Activated naive CD4-positive, alpha-beta T cell treated with anti-CD3 and anti-CD28 coated beads, Interleukin-2, amount 10 ng/mL, durations not matched to agents 7 days and 5 days (primary cell): ENCODE measurements at places on chromosomes 6 and 20.

- no peak overlapping the region for H3K27ac ChIP-seq
- H3K4me3 ChIP-seq, result no peak overlapping the region
- H3K36me3 ChIP-seq, result no peaks in the 10 kb centered on the region
- H3K4me1 ChIP-seq, result no peaks in the 10 kb centered on the region
- no peak for DNase-seq
- H3K27me3 ChIP-seq, result no peaks in the 10 kb centered on the region
These were observed 157.9 kb downstream of the RFX6 start for GRCh38 chr6:117034971-117035370.

DNA sequence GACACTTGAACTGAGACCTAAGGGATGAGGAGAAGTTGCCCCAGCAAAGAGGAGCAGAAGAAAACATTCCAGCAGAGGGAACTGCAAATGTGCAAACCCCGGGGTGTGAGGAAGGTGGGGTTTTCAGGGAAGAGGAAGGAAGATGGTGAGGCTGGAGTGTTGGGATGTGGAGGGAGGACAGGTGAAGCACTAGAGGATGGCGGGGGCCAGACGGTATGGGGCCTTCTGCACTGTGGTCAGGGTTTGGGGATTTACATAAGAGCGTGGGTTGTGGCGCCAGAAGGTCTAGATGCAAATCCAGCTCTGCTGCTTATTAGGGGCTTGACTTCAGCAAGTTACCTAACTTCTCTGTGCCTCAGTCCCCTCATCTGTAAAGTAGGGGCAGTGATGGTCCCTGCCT is 16.0 kb downstream of the DLGAP4 start:
- DNase-seq, result no peak
- no peaks in the 10 kb centered on the region for H3K4me1 ChIP-seq
- H3K4me3 ChIP-seq, result no peak overlapping the region
- H3K36me3 ChIP-seq, result no peaks in the 10 kb centered on the region
- H3K27me3 ChIP-seq, result peaks cover 8% of the 10 kb centered on the region

DNA sequence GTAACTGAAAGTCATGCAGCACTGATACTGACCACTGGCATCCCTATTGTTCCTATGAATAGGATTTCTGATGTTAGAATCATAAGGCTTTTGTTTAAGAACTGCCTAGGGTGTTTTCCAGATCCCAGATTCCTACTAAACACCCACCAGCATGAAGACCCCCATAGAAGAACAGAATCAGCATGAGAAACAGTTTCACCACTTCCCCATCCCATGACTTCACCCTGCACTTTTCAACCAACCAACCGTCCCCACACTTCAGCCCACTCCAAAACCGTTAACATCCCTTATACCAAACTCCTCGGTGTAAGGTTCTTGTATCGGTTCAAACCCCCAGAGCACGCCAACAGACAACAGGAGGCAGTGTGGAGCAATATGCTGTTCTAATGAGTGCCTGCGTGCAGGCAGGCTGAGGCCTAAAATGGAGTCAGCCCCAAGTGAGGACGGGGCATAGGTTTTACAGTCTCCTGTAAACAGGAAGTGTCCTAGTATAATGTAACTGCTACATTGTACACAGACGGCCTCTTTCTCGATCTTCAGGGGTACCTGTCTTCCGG is 11.4 kb upstream of the SSTR4 start:
- H3K4me1 ChIP-seq, result no peaks in the 10 kb centered on the region
- H3K4me3 ChIP-seq, result no peak overlapping the region
- no peak overlapping the region for H3K27ac ChIP-seq
- no peak for DNase-seq
- no peaks in the 10 kb centered on the region for H3K27me3 ChIP-seq

GRCh38 chr20:23419995-23420901 is 1.0 kb downstream of the NAPB start:
- peaks cover 58% of the 10 kb centered on the region for H3K4me1 ChIP-seq
- peak; percentile 63 for DNase-seq
- peaks cover 5% of the 10 kb centered on the region for H3K36me3 ChIP-seq
- H3K27ac ChIP-seq, result peak overlapping the region; percentile 93
- peaks cover 19% of the 10 kb centered on the region for H3K27me3 ChIP-seq
- peak overlapping the region; percentile 84 for H3K4me3 ChIP-seq

DNA sequence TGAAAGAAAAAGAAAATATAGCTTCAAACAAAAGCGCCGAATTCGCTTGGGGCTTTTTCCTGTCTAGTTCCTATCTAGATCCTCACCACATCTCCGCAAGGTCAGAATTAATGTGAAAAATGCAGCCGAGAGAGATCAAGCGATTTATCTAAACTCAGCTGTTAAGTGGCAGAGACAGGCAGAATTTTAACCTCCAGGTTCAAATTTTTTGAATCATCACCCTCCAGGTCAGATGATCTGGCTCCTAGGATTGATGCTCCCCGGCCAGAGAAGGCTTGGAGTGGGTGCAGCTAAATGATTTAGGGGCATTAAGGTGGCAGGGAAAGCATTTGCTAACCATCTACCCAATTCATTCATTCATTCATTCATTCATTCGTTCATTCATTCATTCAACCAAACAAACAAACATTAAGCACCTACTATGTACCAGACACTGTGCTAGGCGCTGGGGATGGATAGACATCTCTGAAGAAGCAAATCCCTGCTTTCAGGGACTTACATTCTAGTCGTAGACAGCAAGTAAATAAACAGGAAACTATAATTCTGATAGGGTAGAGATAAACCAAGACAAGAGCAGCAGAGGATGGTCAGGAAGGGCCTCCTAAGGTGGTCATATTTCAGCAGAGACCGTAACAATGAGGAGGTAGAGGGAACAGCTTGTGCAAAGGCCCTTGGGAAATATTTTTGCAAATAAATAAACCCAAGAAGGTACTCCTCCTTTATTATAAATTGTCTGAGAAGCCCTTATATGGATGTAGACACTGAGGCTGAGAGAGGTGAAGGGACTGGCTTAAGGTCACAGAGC is 672 bp upstream of the UBE2V1 start:
- peaks cover 23% of the 10 kb centered on the region for H3K36me3 ChIP-seq
- H3K4me3 ChIP-seq, result peak overlapping the region; percentile 89
- no peak for DNase-seq
- H3K4me1 ChIP-seq, result peaks cover 72% of the 10 kb centered on the region
- peak overlapping the region; percentile 96 for H3K27ac ChIP-seq

GRCh38 chr6:62452586-62452985 is 166.6 kb upstream of the KHDRBS2 start:
- no peak overlapping the region for H3K4me3 ChIP-seq
- H3K27ac ChIP-seq, result no peak overlapping the region
- no peak for DNase-seq
- no peaks in the 10 kb centered on the region for H3K4me1 ChIP-seq
- no peaks in the 10 kb centered on the region for H3K27me3 ChIP-seq

- H3K4me1 ChIP-seq, result peaks cover 12% of the 10 kb centered on the region
- no peak overlapping the region for H3K4me3 ChIP-seq
- DNase-seq, result no peak
- no peak overlapping the region for H3K27ac ChIP-seq
- peaks cover 8% of the 10 kb centered on the region for H3K27me3 ChIP-seq
These were observed 21.0 kb upstream of the STX16 start for GRCh38 chr20:58630063-58630462.

- H3K27me3 ChIP-seq, result no peaks in the 10 kb centered on the region
- no peaks in the 10 kb centered on the region for H3K4me1 ChIP-seq
- no peaks in the 10 kb centered on the region for H3K36me3 ChIP-seq
- H3K27ac ChIP-seq, result no peak overlapping the region
- no peak overlapping the region for H3K4me3 ChIP-seq
- no peak for DNase-seq
These were observed 206.0 kb upstream of the MARCKS start for GRCh38 chr6:113651120-113651519.

- no peak for DNase-seq
- no peak overlapping the region for H3K27ac ChIP-seq
- H3K4me1 ChIP-seq, result no peaks in the 10 kb centered on the region
- no peaks in the 10 kb centered on the region for H3K36me3 ChIP-seq
- peaks cover 3% of the 10 kb centered on the region for H3K27me3 ChIP-seq
These were observed 53.8 kb upstream of the MTRF1L start for GRCh38 chr6:153056308-153056707.

GRCh38 chr20:33567949-33568348 is 78.1 kb downstream of the CBFA2T2 start:
- DNase-seq, result no peak
- H3K4me3 ChIP-seq, result no peak overlapping the region
- no peak overlapping the region for H3K27ac ChIP-seq

- H3K4me3 ChIP-seq, result no peak overlapping the region
- H3K36me3 ChIP-seq, result no peaks in the 10 kb centered on the region
- peaks cover 3% of the 10 kb centered on the region for H3K4me1 ChIP-seq
These were observed 69.2 kb downstream of the THBS2 start for GRCh38 chr6:169184419-169184818.

DNA sequence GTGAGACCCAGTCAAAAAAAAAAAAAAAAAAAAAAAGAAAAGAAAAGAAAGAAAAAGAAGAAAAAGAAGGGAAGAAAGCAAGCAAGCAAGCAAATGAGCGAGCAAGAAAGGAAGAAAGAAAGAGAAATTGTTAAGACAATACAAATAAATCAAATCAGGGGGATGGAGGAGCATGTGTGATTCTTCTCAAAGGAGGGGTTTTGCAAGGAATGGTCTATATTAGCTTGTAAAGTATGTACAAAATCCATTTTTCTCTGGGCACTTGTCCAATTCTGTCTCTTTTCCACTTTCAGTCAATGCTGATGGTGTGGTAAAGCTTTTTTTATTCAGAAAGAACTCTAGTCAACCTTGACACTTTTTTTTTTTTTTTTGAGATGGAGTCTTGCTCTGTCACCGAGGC is 133.7 kb upstream of the TNFAIP3 start:
- no peak for DNase-seq
- no peak overlapping the region for H3K4me3 ChIP-seq
- peaks cover 17% of the 10 kb centered on the region for H3K27me3 ChIP-seq
- H3K36me3 ChIP-seq, result no peaks in the 10 kb centered on the region
- H3K4me1 ChIP-seq, result peaks cover 13% of the 10 kb centered on the region

GRCh38 chr20:40843251-40843650 is 154.2 kb upstream of the MAFB start:
- no peaks in the 10 kb centered on the region for H3K36me3 ChIP-seq
- H3K4me1 ChIP-seq, result no peaks in the 10 kb centered on the region
- H3K27me3 ChIP-seq, result peaks cover 18% of the 10 kb centered on the region
- no peak for DNase-seq
- H3K27ac ChIP-seq, result no peak overlapping the region
- no peak overlapping the region for H3K4me3 ChIP-seq

- peaks cover 5% of the 10 kb centered on the region for H3K27me3 ChIP-seq
- peaks cover 30% of the 10 kb centered on the region for H3K4me1 ChIP-seq
- peak; percentile 46 for DNase-seq
- peak overlapping the region; percentile 16 for H3K4me3 ChIP-seq
- H3K27ac ChIP-seq, result peak overlapping the region; percentile 71
These were observed 42.7 kb downstream of the ANKRD6 start for GRCh38 chr6:89475634-89476033.

DNA sequence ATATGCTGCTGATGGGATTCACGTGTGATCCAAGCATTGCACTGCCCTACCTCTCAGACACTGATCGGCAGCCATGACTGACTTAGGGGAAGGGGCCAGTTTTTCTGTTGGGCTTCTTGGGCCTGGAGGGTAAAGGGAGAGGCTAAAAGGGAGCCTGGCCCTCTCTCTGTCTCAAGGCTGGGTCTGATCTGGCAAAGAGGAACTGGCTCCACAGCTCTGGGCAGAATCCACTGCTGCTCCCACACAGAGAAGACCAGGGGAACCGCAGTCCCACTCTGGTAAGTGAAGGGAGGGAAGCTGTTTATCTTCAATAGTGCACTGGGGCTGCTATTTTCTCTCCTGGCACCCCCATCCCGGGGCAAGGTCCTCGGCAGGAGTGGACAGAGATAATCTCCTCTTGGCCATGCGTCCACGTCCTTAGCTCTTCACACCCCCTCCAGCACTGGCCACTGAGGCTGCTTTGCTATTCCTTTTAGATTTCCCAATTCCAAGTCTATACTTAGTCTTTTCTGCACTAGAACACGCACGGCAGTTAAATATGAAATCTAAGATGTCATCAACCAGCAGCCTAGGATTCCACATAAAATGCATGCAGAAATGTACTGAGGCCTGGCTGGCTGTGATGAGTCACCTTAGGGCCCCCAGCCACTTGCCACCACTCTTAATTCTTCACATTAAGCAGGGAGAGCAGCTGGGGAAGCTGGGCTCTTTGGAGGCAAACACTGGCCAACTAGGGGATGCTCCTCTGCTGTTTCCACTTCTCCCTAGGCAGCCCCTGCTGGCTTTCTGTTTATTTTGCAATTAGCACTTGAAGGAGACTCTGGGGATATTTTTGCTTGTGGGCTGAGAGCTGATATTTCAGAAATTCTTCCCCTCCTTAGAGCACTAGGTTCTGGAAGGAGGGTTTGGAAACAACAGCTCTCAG is 87.8 kb upstream of the ARMC2 start:
- DNase-seq, result no peak
- peaks cover 3% of the 10 kb centered on the region for H3K4me1 ChIP-seq
- H3K36me3 ChIP-seq, result no peaks in the 10 kb centered on the region
- H3K27ac ChIP-seq, result no peak overlapping the region
- H3K27me3 ChIP-seq, result peaks cover 25% of the 10 kb centered on the region
- H3K4me3 ChIP-seq, result no peak overlapping the region

DNA sequence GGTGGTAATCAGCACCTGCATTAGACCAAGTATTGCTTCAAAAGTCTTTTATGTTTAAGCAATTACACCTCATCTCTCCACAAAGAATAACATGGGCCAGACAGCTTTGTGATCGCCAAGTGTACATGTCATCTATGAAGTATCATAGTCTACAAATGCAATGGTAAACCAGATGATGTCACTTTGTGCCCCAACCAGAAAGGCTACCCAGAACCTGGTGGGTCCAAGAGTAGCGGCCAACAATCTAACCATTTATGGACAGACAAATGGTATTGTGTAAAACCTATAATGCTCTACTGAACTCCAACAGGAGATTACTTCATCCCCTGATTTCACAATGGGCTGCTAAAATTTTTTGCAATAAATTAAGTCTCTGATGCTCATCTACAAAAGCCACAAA is 295.9 kb downstream of the GMDS start:
- H3K4me3 ChIP-seq, result no peak overlapping the region
- no peak for DNase-seq
- no peaks in the 10 kb centered on the region for H3K27me3 ChIP-seq
- H3K4me1 ChIP-seq, result no peaks in the 10 kb centered on the region

GRCh38 chr20:12180107-12180661 is 262.5 kb downstream of the BTBD3 start:
- H3K27ac ChIP-seq, result no peak overlapping the region
- H3K36me3 ChIP-seq, result no peaks in the 10 kb centered on the region
- no peak overlapping the region for H3K4me3 ChIP-seq
- H3K27me3 ChIP-seq, result no peaks in the 10 kb centered on the region

GRCh38 chr20:46058599-46059281 is 29.7 kb downstream of the SLC12A5 start:
- no peak overlapping the region for H3K27ac ChIP-seq
- H3K27me3 ChIP-seq, result peaks cover 48% of the 10 kb centered on the region
- peaks cover 39% of the 10 kb centered on the region for H3K4me1 ChIP-seq
- no peak for DNase-seq
- no peak overlapping the region for H3K4me3 ChIP-seq

DNA sequence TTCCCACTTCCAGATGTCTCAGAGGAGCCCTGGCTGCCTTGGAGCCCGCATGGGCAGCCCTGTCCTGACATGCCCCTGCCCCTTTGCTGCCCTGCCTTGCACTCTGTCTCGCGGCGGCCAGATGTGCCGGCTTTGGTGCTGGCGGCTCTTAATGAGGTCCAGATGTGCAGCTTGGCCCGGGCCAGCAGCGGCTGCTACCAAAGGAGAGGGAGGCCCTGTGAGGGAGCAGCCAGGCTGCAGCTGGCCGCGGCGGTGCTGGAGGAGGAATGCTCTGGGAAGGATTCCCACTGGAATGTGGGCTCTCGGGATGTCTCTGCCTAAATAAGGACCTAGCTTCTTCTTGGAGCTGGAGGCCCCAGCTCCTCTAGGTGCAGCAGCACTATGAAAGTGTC is 72.4 kb downstream of the FGD2 start:
- no peaks in the 10 kb centered on the region for H3K36me3 ChIP-seq
- H3K27me3 ChIP-seq, result peaks cover 35% of the 10 kb centered on the region
- DNase-seq, result no peak
- no peak overlapping the region for H3K4me3 ChIP-seq
- peaks cover 7% of the 10 kb centered on the region for H3K4me1 ChIP-seq
